Stimulated activated CD4-positive, alpha-beta T cell treated with anti-CD3 and anti-CD28 coated beads, Interleukin-4, amount 100 ng/mL, for 24 hours (primary cell): ENCODE measurements at places on chromosomes 7 and 10.

GRCh38 chr10:132911786-132912097, 30.6 kb downstream of the CFAP46 start:
- DNase-seq = no peak

DNA sequence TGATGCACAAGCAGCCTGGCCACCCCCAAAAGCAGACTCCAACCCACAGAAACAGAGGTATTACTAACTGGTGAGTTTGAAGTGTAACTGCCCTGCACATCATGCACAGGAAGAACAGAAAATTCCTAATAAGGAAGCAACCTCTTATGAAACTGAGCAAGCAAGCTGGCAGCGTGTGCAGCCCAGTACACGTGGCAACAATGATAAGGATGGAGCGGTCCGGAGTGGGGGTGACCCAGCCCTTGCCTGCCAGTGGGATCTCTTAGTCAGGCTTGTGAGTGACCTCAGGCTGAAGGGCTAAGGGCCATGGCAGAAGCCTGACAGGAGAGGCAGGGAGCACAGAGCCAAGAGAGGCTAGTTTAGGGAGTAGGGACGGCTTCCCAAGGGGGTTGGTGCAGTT, 22.1 kb upstream of the AOAH start:
- no peak for DNase-seq

GRCh38 chr10:22832066-22832602, 95.7 kb upstream of the ARMC3 start:
- DNase-seq = no peak

- no peak for DNase-seq
Measured at GRCh38 chr7:130927564-130927963, 193.6 kb upstream of the KLF14 start.

- DNase-seq = no peak
Measured at GRCh38 chr7:117194445-117194844, 128.4 kb downstream of the WNT2 start.

DNA sequence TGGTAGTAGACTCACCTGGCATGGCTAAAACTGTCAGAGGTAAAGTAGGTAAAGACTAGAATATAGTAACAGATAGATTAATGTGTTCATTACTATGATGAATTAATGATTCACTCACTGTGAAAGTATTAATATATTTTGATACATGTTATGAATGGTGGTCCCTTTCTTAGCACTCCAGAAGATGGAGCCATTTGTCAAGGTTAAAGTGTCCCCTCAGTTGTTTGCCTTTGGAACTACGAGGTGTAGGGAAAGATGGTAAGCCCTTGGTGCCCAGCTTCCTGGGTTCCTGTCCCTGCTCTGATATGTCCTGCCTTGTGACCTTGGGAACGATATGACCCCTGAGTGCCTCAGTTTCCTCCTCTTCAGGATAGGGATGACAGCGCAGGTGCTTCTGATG, 49.4 kb downstream of the HTRA1 start:
- no peak for DNase-seq

- DNase-seq = no peak
Measured at GRCh38 chr7:140142031-140142430, 34.8 kb downstream of the KDM7A start.

GRCh38 chr10:47260505-47261111, 39.4 kb upstream of the GDF10 start:
- no peak for DNase-seq

DNA sequence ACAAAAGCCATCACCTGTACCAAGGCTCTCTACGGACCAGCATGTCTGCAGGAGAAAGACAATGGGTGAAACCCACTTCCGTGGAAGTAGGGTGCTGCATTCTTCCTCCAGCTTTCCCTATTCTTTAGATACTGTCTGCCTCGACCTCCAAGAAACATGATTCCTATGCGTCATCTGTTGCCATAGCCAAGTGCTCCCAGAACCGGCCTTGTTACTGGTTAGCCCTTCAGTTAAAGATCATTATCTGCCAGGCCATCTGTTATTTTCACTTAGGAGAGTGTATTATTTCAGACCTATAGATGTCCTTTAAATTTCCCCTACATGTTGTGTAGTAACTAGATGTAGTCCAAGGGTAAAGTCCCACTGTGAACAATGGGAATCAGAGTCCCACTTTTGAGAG, 89.0 kb upstream of the KIAA1217 start:
- DNase-seq = no peak

GRCh38 chr7:1297017-1297960, 64.6 kb downstream of the UNCX start:
- DNase-seq = no peak

DNA sequence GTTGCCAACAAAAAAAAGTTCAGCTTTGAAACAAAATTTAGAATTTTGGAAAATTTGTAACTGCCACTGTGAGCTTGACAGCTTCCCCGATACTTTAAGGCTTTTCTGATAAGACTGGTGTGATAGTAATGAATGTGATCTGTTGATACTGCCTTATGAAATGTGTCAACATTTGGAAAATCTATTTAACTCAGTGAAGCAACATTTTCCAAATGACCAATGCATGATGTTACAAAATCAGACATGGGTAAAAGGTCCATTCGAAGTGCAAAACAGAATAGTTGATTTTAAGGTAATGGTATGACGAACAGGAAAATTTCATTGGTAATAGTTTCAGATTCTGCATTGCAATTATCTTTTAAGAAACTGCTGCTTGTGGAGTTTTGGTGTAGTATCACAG, 175.4 kb downstream of the SEM1 start:
- DNase-seq = no peak

DNA sequence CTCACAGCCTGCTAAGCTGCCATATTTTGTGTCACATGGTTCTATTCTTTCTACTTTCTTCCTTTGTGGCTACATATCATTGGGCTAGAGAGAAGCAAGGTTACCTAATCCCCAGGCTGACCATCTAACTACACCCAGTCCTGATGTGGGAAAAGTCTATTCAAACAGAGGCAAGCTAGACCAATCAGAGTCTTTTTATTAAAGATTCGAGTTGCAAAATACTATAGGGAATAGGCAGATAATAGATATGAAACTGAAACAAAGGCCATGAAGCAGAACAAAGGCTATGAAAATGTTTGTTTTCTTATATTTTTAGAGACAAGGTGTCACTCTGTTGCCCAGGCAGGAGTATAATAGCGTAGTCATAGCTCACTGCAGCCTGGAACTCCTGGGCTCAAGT, 36.7 kb downstream of the MTERF1 start:
- no peak for DNase-seq

GRCh38 chr7:100066953-100067352, 14.6 kb downstream of the ZNF3 start:
- DNase-seq = no peak

DNA sequence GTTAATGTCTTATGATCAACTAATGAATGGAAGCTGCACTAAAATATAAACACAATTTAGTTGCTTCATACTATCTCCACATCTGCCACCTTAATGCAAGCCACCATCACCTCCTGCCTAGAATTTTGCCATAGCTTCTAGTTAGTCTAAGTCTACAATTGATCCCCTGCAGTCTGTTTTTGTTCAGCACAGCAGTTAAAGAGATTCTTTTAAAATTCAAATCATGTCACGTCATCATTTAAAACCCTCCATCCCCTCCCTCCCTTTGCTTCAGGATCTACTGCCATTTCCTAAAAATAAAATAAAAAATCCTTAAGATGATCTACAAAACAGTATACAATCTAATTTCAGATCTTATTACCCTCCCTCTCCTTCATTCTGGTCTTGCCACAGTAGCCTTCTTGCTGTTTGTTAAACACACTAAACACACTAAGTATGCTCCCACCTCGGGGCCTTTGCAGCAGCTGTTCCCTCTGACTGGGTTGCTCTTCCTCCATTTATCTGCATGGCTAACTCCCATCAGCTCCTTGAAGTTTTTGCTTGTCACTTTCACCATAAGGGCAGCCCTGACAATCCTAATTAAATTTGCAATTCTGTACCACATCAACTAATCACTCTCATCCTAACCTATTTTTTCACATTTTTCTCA, 97.0 kb upstream of the FOXP2 start:
- no peak for DNase-seq

- no peak for DNase-seq
Measured at GRCh38 chr7:111147708-111148533, 57.0 kb downstream of the LRRN3 start.

DNA sequence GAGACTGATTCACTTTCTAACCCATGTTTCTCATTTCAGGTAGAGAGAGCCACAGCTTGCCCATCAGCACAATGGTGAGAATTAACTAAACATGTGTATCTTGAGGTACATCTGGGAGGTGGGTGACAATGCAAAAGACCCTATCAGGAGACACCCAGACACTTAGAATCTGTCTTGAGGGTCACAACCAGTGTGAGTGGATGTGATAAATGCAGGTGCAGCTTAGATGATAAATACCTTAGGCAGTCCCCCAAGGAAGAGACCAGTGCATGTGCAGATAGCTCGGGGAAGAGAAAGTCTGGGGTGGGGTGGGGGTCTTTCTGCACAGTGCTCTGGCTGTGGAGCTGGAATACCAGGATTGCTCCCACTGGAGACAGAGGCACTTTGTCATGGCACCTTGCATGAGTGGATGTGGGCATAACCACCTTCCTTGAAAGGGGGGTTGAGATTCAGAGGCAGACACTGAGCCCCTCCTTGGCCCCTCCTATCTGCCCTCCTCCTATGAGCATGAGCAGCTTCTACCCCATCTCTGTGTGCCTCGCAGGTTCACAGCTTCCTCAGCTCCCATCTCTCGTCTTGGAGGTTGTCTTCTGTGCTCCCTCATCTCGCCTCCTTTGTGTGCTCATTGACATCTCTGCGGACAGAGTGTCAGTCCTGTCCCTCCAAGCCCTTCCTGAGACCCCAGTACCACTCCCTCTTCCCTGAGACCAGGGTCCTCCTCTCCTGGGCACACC, 349.8 kb downstream of the TCERG1L start:
- DNase-seq = no peak

DNA sequence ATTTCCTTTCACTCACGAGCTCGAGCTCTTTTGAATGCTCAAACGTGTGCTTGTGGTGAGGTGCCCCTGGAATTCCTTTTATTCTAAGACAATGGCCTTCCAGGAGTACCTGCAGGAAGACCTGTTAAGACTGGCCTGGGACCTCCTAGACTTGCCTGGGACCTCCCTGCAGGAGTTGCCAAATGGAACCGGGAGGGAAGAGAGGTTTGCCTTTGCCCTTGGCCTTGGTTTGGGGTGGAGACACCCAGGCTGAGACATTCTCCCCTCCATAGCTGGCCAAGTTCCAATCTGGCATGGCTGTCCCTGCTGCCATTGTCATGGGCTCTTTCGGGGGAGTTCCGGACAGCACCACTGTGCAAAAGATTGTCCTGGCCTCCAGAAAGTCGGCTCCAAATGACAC, 39.7 kb downstream of the DNAJB12 start:
- DNase-seq = no peak

DNA sequence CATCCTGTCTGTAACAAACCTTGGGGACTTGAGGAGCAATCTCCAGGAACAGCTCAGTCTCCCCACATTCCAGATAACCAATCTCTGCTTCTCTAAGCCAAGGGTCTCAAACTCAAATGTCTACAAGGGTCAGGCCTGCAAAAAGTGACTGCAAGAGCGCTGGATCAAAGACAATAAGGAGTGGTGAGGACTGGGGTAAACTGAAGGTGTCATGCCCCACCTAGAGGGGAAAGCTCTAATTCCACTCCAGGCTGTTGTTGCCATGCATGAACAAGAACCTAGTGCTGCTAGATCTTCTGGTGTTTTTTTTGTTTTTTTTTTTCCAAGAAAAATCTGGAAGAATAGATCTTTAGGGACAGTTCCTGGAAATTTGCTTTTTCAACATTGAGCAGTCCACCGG, 117.9 kb upstream of the MACROH2A2 start:
- no peak for DNase-seq

- DNase-seq = no peak
Measured at GRCh38 chr7:16034353-16034752, 347.9 kb upstream of the MEOX2 start.

DNA sequence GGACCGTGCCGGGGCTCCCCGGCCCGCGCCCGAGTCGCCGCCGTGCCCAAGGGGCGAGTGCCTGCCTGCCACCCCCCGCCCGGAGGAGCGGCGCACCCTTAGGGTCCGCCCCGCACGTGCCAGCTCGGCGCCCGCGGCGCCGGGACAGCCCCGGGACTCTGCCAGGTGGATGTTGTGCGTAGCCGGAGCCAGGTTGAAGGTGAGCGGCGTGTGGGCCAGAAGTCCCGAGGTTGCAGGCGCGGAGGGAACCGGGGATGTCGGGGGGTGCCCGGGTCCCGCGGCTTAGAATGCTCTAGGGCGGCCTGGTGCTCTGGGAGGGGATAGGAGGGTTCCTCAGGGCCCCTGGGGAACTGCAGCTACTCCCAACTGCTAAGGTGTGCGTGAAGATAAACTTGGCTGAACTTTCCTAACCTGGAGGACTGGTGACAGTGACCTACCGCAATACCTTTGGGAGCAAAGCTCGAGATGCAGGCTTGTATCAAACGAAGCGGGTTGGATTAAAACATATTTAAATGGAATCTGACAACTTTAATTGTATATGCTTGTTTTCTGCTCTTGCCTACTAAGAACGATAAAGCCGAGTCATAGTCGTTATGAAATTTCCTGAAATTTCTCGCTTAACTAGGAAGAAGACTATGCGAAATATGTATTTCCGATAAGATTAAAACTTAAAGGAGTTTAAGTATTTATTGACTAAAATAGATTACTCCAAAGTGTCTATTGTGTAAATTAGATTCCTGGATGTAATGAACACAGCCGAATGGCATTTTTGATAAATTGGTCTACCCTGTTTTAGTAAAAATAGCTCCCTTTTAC, at the start of gene CUX1:
CUX1 (plus strand) TSS at position 156 of the 816 bp plus-strand sequence; CDS start at position 170, 14 bp downstream.
- DNase-seq = peak; percentile 21

DNA sequence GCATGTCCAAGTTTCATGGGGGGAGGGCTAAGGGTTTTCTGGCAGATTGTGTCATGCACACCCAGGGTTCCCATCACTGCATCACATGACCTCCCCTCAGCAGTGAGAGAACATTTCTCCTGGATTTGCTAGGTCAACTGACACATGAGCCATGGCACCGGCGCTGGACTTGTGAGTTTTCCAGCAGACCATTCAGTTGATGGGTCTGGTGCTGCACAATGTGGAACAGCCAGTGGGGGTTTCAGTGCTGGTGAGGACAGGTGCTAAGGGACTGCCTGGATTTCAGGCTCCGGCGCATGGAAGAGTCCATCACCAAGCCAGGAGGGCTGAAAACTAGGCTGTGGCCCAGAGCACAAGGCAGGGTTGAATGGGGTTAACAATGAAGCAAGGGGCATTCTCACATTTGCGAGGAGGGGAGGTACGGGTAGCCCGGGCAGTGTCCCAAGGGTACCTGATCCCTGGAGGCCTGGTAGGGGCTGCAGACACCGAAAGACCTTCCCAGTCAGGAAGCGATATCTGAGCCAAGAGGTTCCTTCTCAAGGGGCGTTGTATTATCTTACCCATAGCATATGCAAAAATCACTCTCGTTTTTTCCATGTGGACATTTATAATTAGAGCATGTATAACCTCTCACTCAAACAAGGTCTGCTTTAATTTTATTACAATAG, 203.0 kb downstream of the TNS3 start:
- DNase-seq = no peak

DNA sequence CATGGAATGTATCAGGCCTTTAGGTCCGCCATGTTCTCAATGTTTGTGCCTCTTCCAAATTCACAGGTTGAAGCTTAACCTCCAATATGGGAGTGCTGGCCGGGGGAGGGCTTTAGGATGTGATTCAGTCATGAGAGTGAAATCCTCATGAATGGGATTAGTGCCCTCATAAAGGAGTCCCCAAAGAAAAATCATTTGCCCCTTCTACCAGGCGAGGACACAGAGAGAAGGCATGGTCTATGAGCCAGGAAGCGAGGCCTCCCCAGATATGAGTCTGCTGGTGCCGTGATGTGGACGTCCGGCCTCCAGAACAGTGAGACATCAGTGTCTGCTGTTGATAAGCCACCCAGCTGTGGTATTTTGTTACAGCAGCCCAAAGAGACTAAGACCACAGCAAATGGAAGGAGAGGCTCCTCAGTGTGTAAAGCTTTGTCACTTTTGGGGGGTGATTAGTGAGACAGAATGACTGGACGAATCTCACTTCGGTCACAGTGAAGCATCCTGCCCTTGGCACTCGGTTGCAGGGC, 231.3 kb upstream of the KLF6 start:
- no peak for DNase-seq
